ENCODE measurements at places on chromosomes 2 and 18.
A peak's percentile ranks its signal among the peaks of the same experiment; 100 is the strongest.

DNA sequence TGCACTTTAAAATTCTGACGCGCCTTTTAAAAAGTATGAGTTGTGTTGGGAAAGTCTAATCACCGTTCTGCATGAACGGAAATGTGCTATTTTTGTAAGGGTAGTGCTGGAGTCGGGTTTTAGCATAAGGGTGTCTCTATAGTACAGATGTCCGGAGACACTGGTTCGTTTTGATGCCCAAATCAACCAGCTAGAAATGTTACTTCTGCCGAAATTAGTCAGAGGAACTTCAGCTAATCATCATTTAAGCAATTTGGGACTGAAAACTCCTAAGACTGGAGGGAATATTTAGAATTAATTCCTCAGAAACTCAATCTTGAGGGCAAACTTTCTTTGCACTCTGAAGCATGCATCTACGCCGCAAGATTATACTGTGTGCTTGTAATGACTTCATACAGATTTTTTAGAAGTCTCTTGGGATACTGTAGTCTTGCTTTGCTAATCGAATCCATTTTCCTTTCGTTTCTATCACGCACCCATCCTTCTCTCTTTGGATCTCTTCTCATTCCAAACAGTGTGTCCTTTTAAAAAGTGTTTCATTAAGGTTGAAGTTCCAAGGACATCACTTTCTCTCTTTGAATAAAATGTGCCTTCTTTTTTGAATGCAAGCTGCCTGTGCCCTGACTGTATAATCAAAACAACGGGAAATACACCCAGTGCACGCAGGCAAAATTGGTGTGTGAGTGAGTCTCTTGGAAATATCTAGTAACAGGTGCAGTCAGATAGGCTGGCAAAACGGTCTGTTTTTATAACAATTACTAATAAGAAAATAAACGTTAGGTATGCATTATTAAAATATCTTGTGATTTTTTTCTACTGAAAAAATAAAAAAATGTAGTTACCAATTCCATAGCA is 270.9 kb upstream of the TCF4 start:
- no peak for DNase-seq

GRCh38 chr2:140353541-140353940 is 1573.4 kb upstream of the NXPH2 start:
- no peak for DNase-seq

GRCh38 chr2:231622963-231623362 is 30.3 kb downstream of the TEX44 start:
- DNase-seq: no peak

GRCh38 chr2:181318504-181319280 is 138.5 kb upstream of the ITGA4 start:
- DNase-seq: no peak

- DNase-seq: no peak
Measured at GRCh38 chr2:130259594-130259993, 61.4 kb upstream of the TUBA3E start.

DNA sequence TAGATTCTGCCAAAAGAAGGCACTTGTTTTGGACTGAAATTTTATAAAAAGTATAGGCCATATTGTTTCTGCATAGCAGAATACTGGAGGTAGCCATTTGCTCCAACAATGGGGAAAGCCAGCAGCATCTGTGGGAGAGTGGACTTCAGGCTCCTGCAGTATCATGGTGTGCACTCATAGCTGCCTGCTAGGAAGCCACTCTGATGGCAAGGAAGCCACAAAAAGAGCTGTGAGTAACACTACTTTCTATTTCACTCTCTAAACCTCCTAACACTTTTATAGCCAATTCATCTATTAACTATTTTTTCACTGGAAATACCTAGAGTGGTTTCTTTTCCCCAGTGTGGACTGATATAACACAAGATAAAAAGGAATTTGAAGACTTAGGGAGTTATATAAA is 144.4 kb upstream of the KCNJ3 start:
- DNase-seq: no peak

DNA sequence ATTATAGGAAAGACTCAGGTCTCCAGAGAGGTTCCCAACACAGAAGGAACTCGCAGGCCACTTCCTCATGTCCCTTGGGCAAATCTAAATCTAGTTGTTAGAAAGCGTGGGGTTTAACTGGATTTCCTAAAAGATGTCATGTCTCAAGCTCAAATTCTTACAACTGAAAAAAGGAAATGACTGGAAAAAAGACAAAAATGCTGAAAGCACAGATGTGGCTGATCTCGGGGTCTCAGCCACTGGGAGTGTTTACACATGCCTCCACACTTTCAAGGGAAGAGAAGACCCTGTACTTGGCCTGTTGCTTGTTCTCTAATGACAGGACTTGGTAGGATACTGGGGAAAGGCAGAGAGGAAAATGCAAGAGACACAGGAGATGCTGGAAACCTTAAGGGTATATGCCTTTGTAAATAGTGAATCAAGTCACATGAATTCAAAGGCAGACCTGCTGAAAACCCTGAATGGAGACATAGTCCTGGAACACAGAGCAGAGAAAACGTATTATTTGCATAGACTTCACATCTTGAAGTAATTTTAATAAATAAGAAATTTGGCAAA is 160.9 kb upstream of the MEIS1 start:
- no peak for DNase-seq

DNA sequence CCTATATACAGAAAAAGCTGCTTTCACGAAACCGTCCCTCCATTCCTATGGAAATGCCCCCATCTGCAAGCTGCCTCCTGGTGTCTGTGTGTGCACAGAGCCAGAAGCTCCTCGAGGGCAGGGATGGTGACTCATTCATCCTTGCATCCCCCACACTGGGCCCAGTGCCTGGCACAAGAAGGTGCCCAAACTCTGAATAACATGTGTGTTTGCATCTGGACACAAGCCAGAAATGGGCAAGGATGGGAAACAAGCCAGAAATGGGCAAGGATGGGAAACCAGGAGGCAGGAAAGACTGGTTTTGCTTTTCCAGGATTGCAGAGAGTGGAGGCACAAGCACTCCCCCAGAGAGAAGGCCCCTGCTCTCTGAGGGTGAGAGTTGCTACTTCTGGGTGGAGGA is 313.9 kb downstream of the CELF4 start:
- no peak for DNase-seq

DNA sequence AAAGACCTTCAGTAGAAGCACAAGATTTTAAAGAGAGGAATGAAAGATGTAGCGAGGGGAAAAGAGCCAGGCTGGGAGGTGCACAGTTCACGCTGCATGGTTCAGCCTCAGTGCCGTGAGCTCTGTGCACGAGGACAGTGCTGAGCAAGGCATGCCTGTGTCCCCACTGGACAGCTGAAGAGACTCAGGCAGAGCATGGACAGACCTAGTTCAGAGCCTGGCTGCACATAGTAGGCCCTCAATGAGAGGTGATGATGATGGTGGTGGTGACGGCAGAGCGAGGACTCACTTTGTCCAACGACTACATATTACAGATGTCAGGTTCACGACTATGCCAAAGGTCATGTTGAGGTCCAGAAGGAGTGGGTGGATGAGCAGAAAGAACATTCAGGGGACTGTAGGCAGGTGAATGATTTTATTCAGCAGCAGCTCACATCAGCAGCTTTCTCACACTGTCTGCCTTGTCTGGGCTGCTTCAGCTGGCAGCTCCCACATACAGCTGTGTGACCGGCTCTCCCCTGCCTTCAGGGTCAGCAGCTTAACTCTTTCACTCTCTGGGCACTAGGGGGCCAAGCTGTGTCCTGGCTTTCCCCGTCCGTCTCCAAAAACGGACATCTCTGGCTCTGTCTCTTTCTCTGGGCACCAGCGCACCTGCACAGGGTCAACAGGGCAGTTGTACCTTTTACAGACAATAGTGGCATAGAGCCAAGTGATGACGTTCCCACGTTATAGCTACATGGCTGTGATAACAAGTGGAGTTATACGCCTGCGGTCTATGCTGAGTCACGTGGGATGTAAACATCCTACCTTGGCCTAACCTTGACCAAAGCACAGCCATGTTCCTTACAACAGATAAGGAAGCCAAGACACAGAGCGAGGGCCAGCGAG is 128.8 kb upstream of the MSH6 start:
- DNase-seq: no peak

DNA sequence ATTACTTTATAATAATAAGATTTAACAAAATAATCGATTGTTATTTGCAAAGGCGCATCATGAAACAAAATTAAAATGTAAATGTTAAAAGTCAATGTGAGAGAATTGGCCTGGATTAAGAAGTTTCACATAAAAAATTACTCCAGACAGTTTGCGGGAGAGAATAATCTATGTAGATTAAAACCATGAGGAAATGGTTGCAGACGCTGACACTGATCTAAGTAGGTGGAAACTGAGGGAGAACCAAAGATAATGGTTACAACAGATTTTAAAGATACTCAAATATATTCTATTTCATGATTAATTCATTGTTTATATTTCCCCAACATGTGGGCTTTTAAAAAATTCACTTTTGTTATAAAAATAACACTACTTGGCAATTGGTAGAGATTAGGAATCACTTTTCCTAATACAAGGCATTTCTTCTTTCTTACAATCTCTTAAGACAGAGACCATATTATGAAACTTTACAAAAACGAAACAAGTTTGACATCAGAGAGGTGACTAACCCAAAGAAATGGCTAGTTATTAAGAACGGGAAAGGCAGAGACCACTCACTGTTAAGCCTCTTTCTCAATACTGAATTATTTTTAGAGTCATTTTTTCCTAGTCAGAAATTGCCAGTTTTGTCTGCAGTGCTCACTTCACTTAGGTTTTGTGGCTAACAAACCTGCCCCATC is 1.6 kb downstream of the KANSL1L start:
- DNase-seq: no peak

- no peak for DNase-seq
Measured at GRCh38 chr2:68471385-68471784, 4.0 kb downstream of the APLF start.

GRCh38 chr18:27803957-27804356 is 373.0 kb downstream of the CDH2 start:
- DNase-seq: no peak

DNA sequence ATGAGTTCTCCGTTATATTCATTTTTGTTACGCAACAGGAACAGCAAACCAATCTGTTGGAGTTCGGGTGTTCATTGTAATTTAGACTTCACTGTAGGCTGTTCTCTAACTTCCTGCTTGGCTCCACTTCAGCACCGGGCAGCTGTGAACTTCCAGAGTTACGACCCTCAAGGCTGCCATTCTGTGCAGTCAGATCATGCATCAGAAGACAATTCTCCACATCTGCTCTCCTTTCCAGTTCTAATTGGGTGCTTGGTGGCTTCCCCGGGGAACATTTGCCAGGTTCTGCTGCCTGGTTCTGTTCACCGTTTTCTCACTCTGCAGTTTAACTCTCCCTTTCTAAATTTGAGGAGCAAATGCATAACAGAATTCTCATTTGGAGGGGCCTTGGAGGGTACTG is 237.7 kb downstream of the NYAP2 start:
- no peak for DNase-seq

DNA sequence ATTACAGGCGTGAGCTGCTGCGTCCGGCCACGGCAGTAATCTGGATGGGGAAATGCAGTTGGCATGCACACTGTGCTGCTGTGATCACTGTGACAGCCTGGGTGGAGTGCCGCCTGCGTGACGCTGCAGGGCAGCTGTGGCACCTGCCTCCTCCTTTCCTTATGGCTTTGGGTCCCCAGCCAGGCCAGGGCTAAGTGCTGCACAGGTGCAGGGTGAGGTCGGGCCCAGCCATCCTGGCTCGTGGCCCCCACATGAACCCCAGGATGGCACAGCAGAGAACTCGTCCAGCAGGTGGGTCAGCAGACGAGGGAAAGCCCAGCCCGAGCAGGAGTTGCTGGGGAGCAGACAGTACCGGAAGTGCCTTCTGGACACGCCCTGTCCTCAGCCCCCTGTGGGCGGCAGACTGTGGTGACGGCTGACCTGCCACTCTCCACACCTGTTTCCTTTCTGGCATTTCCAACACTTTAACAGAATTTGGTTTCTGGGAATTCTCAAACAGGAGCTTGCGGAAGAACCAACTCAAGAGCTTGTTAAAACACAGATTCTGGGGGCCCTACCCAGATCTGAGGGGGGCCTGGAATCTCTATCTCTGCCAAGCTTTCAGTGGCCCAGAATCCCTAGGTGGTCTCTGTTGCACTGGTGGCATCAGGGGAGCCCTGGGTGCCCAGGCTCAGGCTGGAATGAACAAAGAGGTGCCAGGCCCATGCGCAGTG is 16.9 kb downstream of the HS1BP3 start:
- no peak for DNase-seq

- peak; percentile 30 for DNase-seq
Measured at GRCh38 chr18:43571078-43571689, 293.9 kb upstream of the SYT4 start.

DNA sequence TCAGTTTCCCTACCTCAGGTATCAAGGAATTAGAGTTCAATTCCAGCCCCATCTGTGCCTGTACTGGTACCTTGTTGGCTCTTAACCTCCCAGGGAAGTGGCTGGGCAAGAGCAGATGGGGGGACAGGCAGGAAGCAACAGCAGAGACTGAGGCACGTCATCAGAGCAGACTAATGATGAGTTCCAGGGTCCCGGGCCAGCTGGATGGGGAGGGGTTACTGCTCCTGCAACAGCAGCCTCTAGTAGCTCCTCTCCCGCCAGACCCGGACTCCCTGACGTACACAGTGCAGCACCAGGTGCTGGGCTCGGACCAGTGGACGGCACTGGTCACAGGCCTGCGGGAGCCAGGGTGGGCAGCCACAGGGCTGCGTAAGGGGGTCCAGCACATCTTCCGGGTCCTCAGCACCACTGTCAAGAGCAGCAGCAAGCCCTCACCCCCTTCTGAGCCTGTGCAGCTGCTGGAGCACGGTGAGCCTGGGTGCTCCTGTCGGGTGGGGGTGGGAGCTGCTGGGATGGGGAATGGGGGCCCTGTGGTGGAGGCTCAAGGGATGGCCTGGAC is 26.0 kb upstream of the GMPPA start:
- DNase-seq: no peak

DNA sequence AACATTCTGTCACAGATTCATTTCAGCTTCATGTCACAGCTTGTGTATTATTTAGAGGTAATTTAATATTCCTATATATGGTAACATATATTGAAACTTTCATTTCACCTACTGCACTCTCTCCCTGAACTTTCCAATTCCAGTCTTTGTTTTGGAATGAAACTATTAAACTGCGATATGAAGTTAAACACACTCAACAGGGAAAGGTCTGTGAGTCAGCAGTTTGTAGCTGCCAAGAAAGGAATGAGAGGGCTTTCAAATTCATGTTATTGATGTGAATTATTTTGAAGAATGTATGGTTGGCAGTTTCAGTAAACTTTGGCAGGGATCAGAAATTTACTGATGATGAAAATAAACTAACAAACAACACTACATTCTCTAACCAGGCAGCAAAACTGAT is 148.3 kb downstream of the HNMT start:
- no peak for DNase-seq

- no peak for DNase-seq
Measured at GRCh38 chr2:33873076-33873605, 274.0 kb upstream of the FAM98A start.

- DNase-seq: no peak
Measured at GRCh38 chr2:178084273-178084672, 11.7 kb upstream of the PDE11A start.
